ENCODE measurements at places on chromosomes 11 and 22.

DNA sequence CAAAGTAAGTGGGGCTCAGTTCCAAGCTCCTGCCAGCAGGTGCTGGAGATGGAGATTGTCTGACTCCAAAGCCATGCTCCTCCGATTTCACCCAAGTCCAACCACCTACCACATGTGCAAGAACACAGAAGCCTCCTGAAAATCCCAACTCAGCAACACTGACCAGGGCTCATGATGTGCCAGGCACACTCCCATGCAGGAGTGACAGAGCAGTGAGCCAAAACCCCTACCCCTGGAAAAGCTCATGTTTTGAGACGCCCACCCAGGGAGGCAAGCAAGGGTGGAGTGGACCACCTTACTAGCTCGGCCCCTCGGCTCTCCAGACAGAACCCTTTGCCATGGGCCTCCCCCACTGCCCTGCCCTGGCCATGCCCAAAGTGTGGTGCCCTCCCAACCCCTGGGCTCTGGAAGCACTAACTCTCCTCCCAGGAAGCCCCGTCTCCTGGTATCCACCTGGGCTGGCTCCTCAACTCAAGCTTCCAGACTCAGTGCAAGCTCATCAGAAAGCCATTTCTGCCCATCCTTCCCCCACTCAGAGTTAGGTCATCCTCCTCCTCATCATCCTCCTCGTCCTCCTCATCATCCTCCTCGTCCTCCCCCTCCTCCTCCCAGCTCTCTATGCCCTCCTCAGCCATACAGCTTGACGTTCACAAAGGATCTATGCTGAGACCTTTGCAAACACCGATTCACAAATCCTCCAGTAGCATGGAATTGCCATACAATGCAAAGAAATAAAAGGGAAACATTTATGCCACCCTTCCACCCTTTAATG lies 154.9 kb downstream of the MPPED1 start:
- no peak for DNase-seq

GRCh38 chr22:49230194-49230577 lies 597.5 kb downstream of the BRD1 start:
- DNase-seq: no peak

GRCh38 chr11:80846442-80846841 lies 1405.6 kb upstream of the TENM4 start:
- no peak for DNase-seq

DNA sequence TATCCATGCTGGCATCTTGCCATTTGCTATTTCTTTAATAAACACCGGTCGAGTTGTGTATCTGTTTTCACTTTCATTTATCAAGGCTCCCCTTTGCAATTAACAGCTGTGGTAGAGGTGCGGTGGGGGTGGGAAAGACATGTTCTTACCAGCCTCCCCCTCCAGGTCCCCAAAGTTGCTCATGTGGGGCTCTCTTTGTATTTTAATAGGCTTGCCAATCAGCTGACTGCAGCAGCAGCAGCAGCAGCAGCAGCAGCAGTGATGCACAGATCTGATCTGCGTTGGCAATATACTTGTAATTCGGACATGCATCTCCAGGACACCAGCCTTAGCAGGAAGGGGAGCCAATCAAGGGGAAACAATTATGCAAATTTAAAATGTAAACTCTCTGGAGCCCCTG lies 40.3 kb upstream of the E2F8 start:
- no peak for DNase-seq

- no peak for DNase-seq
Measured at GRCh38 chr22:33013531-33014162, 44.5 kb downstream of the SYN3 start.

GRCh38 chr22:30277547-30278344 lies 11.1 kb upstream of the OSM start:
- peak; percentile 55 for DNase-seq

GRCh38 chr11:46026606-46027293 lies 94.5 kb downstream of the PHF21A start:
- peak; percentile 83 for DNase-seq

DNA sequence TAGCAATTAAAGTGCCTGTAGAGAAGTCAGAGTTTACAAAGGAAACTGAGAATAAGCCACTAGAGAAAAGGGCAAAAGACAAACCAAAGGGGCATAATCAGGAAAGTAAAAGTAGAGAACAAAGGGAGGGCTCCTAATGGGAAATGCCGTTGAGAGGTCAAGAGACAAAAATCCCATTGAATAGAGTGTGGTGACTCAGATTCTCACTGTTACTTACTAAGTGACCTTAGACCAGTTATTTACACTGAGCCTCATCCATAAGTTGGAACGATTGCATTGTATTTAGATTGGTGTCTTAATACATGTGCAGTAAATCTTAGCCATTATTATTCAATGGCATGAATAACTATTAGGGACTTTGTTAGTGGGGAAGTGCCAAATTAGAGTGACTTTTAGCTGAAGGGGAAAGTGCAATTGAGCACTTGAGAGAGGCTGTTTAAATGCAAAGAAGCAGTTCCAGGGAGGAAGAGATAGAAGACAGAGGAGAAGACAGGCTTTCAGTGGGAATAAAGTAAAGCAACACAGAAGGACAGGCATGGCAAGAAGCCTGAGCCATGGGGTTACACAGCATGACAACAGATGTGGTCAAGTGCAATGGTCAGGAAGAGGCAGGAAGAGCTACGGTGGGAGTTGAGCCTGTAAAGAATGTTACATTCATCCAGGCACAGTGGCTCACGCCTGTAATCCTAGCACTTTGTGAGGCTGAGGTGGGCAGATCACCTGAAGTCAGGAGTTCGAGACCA lies 82.6 kb downstream of the UBASH3B start:
- peak; percentile 44 for DNase-seq

Measured in AG10803 (cell line).